Fibroblast of skin of scalp (primary cell): ENCODE measurements at places on chromosomes 6 and 20.

- peak; percentile 58 for DNase-seq
Measured at GRCh38 chr6:44049163-44049988, 77.9 kb downstream of the MRPL14 start.

DNA sequence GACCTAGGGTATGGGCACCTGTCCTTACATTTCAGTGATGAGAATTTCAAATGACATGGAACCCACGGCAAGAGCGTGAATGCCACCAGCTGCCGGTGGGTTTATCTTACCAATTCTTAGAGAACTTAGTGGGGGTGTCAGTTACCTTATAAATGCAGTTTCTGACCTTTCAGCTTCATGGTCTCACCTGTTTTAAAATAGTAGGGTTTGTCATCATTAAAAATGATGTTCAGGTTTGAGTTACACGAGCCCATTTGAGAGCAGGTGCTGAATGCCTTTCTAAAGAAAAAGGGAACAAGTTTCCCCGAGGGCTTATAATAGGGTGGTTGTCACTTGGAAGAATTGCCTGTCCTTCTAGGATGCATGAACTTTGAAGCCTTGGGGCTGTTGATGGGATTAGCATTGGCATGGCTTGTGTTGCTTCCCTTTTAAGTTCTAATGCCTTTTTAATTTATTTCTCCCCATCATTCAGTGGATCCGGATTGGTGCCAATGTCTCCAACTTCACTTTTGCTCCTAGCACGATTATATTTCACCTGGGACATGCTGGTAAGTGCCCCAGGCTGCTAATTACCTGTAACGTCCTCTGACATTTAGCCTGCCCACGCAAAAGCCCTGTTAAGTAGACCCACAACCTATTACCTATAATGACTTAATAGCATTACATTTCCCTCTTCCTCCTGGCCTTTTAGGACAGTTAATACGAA, 27.9 kb downstream of the GHRH start:
- no peak for DNase-seq

DNA sequence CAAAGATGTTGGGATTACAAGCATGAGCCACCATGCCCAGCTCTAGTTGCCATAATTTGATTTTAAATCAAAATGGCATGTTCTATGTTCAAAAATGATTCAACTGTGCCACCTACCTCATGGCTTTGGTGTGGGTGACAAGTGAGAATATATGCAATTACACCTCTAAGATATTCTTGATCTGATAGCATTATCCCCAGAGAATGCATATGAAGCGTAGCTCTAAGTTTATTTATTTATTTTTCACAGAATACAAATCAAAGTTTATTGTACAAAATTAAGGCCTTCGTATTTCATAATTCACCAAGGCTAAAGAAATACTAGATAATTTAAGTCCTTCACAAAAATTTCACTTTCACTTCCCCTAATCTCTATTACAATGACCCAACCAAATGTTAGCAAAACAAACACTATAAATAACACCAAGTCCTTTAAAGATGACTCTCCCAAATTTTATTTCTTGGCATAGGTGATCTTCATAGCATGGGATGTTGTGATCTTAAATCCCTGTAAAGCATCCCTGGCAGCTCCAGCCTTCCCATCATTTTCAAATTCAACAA, 205.9 kb upstream of the TAB2 start:
- no peak for DNase-seq

- no peak for DNase-seq
Measured at GRCh38 chr6:14383393-14384174, 266.0 kb downstream of the CD83 start.

GRCh38 chr6:136173519-136174507, 76.3 kb downstream of the MTFR2 start:
- DNase-seq, result peak; percentile 18

DNA sequence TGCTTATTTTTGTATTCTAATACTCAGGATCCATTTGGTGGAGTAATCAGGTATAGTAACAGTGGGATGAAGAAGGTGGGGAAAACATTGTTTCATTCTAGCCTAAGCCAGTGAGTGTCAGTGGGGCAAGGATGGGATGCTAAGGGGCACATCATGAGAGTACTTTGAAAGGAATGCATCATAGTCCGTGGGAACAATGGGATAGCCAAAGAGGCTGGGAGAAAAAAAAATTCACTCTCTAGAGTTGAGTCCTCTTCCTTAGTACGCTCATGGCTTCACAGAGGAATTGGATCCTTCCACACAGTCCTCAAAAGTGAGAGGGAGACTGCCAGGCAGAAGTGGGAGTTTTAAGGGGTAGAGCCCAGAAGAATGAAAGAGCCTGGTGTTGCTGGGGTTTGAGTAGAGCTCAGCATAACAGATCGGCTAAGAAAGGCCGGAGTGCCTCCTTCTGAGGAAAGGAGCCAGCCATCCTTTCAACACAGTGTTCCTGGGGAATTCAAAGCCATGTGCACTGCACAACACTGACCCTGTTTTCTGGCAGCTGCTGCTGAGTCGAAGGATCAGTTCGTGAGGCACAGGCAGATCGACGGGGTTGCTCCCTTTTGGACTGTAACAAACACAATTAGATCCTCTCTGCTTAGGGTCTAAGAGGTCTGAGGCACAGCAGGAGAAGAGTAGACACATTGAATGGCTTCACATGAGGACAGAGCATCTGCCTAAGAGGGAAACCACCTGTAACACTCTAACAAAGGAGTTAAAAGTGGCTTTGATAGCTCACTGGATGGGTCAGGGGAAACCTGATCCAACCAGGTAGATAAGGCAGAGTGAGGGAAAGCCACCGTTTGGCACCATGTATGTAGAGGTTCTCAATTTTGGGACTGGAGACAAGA, 61.2 kb downstream of the ELOVL5 start:
- DNase-seq, result peak; percentile 12

- peak; percentile 90 for DNase-seq
Measured at GRCh38 chr6:144899161-144899560, 614.0 kb downstream of the UTRN start.

GRCh38 chr6:135657207-135657606, 159.7 kb upstream of the AHI1 start:
- DNase-seq, result no peak

- DNase-seq, result no peak
Measured at GRCh38 chr20:46575394-46575793, 24.9 kb upstream of the OCSTAMP start.

- peak; percentile 79 for DNase-seq
Measured at GRCh38 chr6:73521351-73521985, 636 bp upstream of the EEF1A1 start.

DNA sequence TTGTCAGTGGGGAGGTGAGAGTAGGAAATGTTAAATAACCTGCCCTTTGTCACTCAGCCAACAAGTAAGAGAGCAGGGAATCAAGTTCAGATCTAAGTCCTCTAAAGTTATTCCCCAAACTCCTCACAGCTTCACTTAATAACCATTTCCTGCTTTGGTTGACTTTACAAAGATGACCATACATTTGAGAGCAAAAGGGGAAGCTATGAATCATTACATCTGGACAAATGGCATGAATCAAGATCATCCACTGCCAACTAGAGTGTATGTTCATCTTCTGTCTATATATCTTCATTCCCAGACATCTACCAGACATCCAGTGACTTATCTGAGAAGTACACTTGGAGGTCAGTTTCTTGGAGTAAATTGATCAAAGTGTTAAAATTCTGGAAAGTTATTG, 15.1 kb upstream of the HIVEP2 start:
- DNase-seq, result peak; percentile 45
